ENCODE measurements at places on chromosomes 3 and 15.

- DNase-seq: no peak
Measured at GRCh38 chr3:197522881-197523441, 32.8 kb downstream of the BDH1 start.

GRCh38 chr3:134879990-134880389, 84.9 kb downstream of the EPHB1 start:
- no peak for DNase-seq

DNA sequence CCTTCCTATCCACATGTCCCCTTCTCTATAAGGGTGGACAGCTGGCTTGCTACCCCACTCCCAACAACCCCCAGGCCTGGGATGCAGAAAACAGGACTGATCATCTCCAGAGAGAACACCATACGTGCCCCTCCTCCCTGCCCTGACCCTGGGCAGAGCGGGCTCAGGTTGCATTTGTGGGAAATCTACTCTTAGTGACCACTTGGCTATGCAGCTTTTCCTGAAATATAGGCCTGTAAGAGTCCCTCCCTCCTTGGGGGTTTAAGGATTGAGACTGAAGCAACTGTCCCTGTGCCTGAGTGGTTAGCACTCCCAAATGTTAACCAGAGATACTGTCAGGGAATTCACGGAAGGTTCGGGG, 11.7 kb downstream of the SH2D7 start:
- no peak for DNase-seq

DNA sequence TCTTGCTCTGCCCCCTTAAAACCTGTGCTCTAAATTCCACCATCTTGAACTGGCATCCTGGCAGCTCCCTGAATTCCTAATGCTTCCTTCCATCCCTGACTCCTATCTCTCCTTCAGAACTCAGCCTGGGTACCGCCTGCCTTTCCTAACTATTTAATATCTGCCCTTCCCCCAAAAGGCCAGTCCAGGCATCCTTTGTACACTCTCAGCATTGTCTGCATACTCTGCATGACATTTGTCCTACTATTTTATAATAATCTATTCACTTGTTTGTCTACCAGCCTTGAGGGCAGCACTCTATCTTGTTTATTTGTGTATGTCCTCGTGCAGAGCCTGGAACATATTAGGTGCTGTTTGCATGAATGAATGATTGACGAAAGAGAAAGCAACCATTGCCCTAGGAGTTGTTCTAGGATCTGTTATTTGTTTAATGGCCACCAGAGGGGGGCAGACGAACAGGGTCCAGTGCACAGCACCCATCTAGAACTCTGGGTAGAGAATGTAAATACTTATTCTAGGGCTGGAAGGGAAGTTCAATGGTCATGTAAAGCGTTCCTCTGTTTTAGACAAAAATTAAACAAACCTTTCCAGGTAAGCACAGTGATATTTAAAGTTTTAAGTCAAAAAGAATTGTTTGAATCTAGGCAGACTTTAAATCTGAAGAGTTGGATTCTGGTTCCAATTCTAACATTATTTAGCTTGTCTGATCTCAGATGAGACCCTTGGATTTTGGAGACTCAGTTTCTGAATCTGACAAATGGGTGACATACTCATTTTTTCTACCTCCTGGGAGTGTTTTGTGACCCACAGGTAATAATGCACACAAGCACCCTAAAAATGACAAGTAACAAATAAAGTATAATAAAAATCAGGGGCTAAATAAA, 125.8 kb upstream of the GALNT15 start:
- DNase-seq: peak; percentile 3

- DNase-seq: no peak
Measured at GRCh38 chr3:139835830-139836683, 98.9 kb upstream of the CLSTN2 start.

DNA sequence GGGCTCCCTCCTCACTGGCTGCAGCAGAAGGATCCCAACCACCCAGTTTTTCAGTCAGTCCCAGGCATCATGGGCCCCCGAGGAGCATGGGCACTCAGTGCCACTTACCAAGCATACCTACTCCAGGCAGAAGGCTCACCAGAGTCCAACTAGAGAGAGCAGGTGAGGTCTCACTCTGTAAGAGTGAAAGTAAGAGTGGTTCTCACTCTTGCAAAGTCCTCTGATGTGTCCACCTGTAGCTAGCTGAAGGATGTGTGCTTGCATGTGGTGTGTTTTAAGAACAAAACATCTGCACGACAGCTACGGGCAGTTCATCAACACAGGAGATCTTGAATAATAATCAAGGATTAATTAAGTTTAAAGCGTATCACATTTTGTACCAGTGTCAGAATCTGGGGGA, 49.7 kb downstream of the CCK start:
- no peak for DNase-seq

DNA sequence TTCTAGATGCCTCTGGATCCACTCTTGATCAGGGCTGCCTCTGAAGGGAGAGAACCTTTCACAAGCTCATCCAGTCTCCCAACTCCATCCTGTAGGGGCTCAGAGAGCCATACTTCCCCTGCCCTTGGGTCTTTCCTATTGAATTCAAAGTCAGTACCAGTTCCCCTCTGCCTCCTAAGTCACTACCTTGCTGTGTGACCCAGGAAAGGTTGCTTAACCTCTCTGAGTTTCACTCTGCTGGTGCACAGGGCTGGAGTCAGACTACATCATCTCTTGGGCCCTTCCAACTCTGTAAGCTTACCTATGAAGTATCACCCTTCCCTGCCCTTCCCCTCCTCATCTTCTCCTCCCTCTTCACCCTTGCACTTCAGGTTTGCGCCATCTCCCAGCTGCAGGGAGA, 117.9 kb downstream of the MEGF11 start:
- no peak for DNase-seq

DNA sequence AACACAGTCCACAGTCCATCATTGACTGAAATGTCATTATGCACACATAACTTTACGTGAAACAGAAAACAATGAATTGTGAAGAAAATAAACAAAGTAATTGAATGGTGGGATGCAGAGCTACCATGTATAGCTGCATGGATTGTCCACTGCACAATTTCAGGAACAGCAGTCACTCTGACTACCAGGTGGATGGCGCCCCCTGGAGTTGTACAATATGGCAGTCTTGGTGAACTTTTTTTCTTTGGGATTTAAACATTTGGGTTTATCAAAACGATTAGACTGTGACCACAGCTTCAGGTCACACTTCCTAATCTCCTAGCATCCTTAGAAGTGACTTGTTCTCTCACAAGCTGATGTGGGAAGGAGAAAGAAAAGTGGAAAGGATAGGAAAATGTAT, 48.9 kb upstream of the TCF12 start:
- no peak for DNase-seq

GRCh38 chr15:25892126-25892525, 29.0 kb upstream of the ATP10A start:
- no peak for DNase-seq

- no peak for DNase-seq
Measured at GRCh38 chr3:57354768-57355167, 62.3 kb upstream of the ASB14 start.

GRCh38 chr3:14885307-14885706, 62.1 kb upstream of the NR2C2 start:
- no peak for DNase-seq

- no peak for DNase-seq
Measured at GRCh38 chr15:83605111-83605945, 48.6 kb upstream of the ADAMTSL3 start.

GRCh38 chr3:127162947-127163645, 29.8 kb upstream of the PRR23E start:
- no peak for DNase-seq

- DNase-seq: no peak
Measured at GRCh38 chr15:37059086-37059485, 41.3 kb downstream of the MEIS2 start.

- DNase-seq: no peak
Measured at GRCh38 chr3:106826791-106827311, 550.4 kb upstream of the CCDC54 start.

DNA sequence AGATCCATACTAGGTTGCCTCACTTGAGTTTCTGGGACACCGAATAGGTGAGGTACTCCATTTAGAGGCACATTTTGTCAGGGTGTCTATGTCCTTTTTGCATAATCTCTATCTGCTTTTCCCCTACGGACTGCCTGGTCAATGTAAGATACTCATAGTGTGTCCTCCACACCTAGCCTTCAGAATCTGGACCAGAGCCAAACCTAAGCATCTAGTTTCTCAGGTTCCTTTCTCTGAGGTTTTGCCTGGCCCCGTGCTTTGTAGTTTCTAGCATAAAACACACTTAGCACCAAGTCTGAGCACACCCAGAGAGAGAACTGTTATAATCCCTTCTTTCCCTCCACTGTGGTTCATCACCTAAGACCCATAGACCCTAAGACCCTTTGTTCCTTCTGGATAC, 105.9 kb upstream of the MLF1 start:
- no peak for DNase-seq

GRCh38 chr3:138114431-138114918, 933 bp downstream of the DZIP1L start:
- DNase-seq: no peak

DNA sequence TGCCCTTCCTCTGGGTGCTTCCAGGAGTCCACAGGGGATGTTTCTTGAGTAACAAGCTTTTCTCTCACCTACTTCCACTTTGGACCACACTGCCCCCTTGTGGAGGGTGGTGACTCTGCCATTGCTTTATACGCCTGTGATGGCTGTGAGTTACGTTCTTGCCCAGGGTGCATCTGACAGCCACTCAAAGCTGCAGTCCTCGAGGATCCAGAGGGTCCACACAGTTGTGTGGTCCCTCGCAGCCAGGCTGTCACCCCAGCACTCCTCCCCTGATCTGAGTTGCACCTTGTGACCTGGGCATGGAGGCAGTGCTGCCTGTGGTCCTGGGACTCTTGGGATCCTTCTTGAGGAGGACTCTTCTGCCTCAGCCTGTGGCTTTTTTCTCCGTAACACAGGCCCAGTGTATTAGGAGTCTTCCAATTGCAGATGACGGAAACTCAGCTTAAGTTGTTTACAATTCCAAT, 23.4 kb downstream of the FOXL2 start:
- peak; percentile 75 for DNase-seq

DNA sequence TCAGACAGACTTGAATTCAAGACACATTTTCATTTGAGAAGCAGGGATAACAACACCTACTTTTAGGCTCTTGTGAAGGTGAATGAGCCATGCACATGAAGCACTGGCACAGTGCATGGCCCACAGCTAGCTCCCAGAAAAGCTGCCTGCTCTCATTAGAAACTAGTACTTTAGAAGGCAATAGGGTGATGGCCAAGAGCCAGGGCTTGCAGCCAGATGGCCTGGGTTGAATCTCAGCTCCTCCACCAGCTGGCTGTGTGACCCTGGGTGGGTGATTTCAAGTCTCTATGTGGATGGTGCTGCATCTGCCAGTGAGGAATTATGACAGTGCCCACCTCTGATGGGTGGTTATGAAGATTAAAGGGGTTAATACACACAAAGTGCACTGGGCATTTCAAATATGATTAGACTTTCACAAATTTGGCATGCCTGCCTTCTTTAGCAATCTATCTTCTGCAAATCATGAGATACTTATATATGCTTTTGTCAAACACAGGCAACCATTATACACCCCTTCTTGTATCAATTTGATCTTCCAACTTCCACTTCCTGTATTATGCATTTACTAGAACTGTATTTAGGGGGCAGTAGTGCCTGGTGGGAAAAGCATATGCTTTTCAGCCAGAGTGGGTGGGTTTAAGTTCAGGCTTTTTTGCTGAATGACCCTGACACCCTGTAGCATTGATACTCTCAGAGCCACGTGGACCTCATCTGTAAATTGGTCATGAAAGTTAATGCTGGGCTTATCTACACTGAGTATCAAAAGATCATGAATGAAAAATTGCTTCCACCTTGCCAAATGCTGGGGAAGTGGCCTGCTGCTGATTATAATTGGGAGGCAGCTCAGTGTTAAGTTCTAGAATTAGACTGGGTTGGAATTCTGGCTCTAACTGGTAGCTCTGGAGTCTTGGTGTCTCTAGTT, 34.7 kb upstream of the RBP1 start:
- DNase-seq: no peak

DNA sequence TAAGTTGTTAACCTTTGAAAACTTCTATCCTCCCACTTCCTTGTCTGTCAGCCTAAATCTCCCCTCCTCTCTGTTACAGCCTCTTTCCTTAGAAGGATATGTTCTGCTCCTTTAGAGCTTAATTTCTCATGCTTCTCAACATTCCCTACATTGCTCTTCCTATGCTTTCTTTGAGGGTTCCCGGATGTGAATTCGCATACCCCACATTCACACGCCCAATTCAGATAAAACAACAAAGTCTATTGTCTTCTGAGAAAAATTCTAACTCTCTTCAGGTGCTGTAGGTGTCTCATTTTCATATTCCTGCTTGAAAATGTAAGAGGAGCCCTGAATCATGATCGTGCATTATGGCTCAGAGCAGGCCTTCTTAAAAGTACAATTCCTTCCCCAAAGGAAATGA, 171.8 kb upstream of the DPH6 start:
- DNase-seq: no peak

- no peak for DNase-seq
Measured at GRCh38 chr3:119901148-119901547, 119.2 kb downstream of the NR1I2 start.

- no peak for DNase-seq
Measured at GRCh38 chr15:69793781-69794451, 303.8 kb downstream of the TLE3 start.

- no peak for DNase-seq
Measured at GRCh38 chr3:152296971-152297370, 28.2 kb downstream of the MBNL1 start.

DNA sequence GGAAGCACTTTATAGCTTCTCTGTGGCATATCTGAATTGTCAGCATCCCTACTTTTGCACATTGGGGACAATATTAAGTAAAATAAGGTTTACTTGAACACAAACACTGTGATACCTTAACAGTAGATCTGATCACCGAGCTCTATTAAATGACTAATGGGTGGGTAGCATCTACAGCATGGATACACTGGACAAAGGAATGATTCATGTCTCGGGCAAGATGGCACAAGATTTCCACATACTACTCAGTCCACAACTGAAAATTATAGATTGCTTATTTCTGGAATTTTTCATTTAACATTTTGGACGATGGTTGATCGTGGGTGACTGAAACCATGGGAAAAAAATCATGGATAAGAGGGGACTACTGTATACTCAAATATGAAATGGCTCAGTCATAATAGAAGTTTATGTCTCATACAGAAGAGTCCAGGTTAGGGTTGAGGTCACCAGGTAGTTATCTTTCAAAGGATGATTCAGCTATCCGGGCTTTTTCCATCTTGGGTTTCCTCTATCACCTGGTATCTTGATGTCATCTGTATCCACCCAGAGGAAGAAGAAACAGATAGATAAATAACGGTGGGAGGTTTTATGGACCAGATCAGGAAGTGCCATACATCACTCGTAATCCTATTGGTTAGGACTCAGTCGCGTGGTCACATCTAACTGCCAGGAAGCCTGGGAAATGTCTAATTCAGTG, 320.0 kb upstream of the RARB start:
- no peak for DNase-seq

GRCh38 chr3:29555590-29555989, 274.7 kb downstream of the RBMS3 start:
- no peak for DNase-seq

DNA sequence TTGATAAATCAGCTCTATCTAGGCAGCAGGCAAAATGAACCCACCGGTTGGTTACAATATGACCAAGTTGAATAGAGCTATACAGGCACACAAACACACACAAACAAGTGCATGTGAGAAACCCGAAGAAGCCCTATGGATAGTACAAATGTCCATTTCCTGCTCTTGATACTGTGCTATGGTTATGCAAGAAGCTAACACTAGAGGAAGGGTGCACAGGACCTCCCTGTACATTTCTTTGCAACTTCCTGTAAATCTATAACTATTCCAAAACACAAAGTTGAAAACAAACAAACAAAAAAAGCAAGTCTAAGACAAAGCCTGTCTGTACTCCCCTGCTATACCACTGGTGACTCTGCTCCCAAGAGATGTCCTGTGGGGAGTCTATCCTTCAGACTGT, 8.2 kb upstream of the FAM240A start:
- DNase-seq: no peak

All from stimulated activated CD8-positive, alpha-beta memory T cell treated with anti-CD3 and anti-CD28 coated beads, Interleukin-7, amount 100 ng/mL, for 4 hours (primary cell).